ENCODE measurements at places on chromosomes 1 and 21.

GRCh38 chr1:240287722-240288121, 196.0 kb downstream of the FMN2 start:
- DNase-seq, result no peak

- peak; percentile 59 for DNase-seq
Observed at GRCh38 chr1:156797212-156797871, 19.3 kb downstream of the SH2D2A start.

GRCh38 chr1:228838717-228839500, 103.6 kb downstream of the RHOU start:
- DNase-seq, result no peak

DNA sequence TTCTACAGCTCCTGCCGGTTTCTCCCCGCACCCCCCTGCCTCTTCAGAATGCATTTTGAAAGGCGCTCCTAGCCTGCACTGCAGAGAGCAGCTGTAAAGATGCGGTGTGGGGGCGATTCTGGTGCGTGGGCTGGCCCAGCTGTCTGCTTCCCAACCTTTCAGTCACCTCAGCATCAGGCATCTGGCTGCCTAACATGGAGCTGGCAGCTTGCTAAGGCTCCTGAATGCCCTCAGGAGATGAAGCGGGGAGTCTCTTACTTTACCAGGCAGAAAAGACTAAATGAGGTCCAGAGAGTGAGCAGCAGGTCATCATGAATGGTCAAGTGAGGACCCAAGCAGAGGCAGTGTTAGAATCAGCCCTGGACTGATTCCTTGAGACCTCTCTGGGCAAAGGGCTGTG, 8.7 kb downstream of the IER5 start:
- DNase-seq, result no peak

DNA sequence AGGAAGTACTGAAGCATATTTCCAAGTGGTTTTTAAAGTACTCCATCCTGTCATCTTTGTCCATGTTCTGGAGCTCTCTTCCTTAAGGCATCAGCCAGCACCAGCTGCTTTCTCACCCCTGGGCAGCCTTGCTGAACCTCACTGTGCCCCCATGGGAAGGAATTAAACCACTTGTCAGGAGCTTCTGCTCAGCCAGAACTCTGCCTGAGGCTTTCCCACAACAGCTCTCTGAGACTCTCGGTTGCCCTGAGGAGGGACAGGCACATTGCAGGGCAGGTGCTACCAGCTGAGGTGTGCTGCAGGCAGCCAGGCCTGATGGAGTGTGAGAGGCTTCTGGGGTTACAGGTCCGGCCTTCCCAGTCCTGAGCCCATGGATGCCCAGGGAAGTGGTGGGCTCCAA, 30.9 kb downstream of the FAM163A start:
- no peak for DNase-seq

- DNase-seq, result no peak
Observed at GRCh38 chr1:61337037-61337436, 254.7 kb downstream of the NFIA start.

DNA sequence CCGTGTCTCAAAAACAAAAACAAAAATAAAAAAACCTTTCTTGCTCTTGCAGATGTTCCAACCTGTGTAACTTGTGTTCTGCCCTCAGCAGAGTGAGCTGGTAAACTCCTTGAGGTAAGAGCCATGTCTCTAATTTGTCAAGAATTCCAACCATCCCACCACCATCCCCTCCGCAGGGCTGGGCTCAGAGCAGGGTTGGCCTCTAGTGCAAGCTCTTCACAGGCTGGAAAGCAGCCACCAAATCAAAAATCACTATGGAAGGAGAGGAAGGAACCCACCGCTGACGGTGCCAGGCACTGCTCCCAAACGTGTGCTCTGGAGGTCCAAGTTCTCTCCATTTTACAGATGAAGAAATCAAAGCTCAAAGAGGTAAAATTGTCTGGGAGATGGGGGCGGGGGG, 9.4 kb downstream of the PLEKHA6 start:
- DNase-seq, result no peak

DNA sequence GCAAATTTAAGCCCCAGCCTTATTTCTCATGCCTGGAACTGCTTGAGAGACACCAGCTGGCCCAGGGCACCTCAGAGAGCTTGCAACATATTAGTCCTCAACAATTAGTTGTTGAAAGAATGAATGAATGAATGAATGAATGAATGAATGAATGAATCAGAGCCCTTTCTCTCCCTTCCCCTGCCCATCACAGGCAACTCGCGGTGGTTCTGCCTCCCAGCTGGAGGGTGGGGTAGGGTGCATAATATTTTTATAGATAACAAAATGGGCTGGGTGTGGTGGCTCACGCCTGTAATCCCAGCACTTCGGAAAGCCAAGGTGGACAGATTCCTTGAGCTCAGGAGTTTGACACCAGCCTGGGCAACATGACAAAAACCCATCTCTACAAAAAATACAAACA, 110.1 kb downstream of the CCDC185 start:
- no peak for DNase-seq

GRCh38 chr1:54336116-54336515, 70.1 kb downstream of the SSBP3 start:
- DNase-seq, result no peak

DNA sequence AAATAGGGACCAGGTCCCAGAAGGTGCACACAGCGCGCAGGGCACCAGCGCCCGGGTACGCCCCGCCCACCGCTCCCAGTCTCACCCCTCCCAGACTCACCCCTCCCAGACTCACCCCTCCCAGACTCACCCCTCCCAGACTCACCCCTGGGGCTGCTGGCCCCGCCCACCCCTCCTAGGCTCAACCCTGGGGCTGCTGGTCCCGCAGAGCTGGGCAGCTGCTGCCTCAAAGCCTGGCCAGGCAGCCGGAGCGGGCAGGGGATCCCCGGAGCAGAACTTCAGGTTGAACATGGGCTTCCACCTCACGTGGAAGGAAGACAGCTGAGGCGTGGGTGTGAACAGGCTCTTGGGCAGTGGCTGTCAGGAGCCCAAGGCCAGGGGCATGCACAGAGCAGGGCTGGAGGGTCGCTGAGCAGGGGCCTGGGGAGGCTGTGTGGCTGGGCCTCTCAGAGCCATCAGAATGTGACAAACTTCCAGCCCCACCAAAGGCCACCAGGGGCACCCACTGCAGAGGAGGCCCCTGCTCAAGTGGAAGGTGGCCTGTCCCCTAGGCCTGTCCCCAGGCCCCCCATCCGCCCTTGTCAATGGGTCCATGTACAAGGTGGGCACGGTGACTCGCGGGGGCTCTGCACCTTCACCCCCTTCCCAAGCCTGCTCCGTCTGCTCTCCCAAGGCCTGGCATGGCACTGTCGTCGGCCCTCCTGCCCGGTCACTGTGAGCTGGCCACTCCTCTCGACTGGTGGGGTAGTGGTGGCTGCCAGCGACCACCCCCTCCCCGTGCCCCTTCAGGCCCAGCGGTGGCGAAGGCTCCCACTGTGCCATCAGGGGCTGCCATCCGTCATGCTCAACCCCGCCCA, 20.4 kb upstream of the SUMO3 start:
- no peak for DNase-seq

- no peak for DNase-seq
Observed at GRCh38 chr1:12524266-12524665, 93.7 kb downstream of the DHRS3 start.

GRCh38 chr1:183070923-183071618, 47.9 kb downstream of the LAMC1 start:
- no peak for DNase-seq

- DNase-seq, result no peak
Observed at GRCh38 chr1:101451888-101452287, 215.1 kb downstream of the S1PR1 start.

GRCh38 chr21:38202811-38203210, 54.0 kb upstream of the KCNJ15 start:
- no peak for DNase-seq

DNA sequence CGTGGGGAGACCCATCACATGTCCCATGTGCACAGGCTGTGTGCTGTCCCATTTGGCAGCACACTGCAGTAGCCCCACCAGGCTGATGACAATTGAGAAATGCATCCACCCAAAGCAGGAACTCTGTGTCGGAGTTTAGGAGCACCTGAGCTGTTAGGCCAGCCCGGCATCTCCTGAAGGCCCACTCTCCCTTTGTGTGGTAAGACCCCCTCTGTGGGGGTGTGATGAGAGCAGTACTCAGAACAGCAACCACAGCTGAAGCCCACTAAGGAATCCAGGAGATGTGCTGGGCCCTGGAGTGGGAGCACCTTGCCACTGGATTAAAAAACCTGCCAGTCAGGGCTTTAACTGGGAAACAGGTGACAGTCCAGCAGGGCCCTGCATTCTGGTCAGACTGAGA, 37.2 kb downstream of the FCRL5 start:
- DNase-seq, result no peak

DNA sequence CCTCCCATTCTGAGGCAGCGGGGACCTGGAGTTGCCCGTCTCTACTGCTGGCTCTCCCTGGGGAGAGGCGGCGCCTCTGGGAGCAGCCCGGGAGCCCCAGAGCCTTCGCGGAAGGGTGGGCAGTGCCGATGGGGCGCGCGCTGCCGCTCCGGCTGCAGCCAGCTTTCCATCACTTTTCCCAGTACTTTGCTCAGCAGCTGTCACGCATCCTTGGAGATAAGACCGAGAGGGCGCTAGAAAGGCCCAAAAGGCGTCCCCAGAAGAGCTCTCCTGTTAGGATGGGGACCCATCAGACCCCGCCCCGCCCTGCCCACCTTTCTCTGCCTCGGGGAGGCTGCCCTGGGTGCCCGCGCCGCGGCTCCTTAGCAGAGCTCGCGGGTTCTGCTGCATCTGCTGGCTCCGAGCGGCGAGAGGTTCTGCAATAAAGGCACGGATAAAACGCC, 534 bp downstream of the KCNH1 start:
- no peak for DNase-seq

DNA sequence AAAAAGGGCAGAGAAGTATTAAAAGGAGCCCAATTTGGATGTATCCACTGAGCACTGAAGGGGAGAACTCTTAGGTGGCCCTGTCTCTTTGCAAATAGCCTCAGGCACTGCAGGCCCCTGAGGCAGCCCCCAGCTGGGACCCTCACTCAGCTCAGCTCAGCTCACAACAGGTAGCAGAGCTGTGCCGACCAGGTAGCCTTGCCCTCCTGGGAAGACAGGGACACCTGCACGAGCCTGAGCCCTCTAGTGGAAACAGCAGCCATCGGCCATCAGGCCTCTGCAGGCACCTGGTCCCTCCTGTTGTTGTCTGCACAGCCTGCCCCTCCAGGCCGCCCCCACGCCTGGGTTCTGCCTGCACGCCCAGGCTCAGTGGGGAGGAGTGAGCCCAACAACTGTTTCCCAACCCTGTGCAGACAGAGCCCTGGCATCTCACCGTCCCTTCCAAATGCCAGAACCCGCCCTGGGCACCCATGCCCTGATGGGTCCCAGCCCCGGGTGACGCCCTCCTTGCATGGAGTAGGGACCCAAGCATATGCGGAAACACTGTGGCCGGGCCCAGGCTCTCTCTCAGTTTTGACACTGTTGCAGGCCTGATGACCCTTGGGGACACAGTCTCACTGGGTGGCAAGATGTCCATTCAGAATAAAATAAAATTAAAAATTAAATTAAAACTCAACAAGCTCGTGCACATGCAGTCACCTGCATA, 60.0 kb upstream of the AJAP1 start:
- DNase-seq, result no peak

GRCh38 chr1:47411436-47411835, 4.6 kb upstream of the FOXE3 start:
- no peak for DNase-seq

DNA sequence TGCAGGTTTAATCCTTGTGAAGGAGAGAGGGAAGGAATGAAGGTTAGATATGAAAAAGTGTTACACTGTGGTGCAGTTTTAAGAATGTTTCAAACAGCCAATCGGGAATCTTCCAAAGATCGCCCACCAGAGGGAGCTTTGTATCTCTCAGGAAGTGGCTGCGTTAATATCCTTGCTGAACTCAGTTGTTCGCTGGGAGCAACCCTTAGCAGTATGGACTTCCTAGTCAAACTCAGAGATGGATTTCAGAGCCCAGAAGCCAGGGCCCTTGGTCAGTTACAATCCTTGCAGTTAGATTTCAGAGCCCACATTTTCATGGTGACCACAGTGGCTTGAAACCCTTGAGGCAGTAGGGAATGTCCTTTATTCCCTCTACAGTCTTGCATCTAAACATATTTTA, 136.2 kb downstream of the NTNG1 start:
- DNase-seq, result no peak

GRCh38 chr1:25999041-25999800, 1.4 kb upstream of the PAFAH2 start:
- no peak for DNase-seq

GRCh38 chr1:39788758-39789570, at the start of gene BMP8B:
Gene BMP8B (minus strand): TSS chr1:39788865. CDS start chr1:39788485, 380 bp downstream.
- DNase-seq, result no peak

DNA sequence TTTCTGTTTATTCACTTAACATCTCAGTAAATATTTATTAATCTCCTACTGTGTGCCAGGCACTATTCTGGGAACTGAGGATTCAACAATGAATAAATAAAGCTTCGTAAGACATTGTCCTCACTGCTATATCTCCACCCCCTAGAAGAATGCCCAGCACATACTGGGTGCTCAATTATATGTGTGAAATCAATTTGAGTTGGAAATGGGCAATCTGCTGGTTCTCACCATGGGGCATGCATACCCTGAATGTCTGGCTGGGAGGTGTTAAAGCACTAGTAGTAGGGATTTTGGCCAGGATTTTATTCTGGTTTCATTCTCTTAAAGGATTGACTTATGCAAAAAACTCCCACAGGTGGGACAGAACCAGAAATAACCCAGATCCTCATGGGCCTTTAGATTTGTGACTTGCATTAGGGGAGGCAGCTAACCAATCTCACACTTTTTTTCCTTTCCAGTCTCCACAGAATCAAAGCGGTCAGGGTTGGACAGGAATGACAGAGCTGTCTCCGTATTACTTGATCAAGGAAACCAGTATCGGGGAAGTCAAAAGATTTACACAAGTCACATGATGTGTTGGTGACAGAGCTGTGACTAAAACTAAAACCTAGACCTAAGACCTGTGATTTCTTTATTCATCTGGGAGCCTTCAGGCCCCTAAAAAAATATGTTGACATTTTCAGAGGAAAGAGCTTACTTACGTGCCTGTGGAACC, 12.8 kb downstream of the GFI1 start:
- no peak for DNase-seq

- DNase-seq, result no peak
Observed at GRCh38 chr1:111214884-111215283, 12.6 kb upstream of the CHI3L2 start.

DNA sequence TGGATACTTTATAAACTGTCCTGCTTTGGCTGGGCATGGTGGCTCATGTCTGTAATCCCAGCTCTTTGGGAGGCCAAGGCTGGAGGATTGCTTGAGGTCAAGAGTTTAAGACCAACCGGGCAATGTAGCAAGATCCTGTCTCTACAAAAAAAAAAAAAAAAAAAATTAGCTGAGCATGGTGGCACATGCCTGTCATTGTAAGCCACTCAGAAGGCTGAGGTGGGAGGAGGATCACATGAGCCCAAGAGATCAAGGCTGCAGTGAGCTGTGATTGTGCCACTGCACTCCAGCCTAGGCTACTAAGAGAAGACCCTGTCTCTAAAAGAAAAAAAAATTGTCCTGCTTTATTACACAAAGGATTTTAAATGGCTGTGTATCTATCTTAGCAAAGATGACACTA, 95.2 kb downstream of the LBR start:
- DNase-seq, result no peak

GRCh38 chr1:228095938-228096337, 7.2 kb downstream of the C1orf35 start:
- DNase-seq, result no peak

- no peak for DNase-seq
Observed at GRCh38 chr1:111515291-111516004, 12.0 kb upstream of the ADORA3 start.

Data from stimulated activated CD4-positive, alpha-beta T cell treated with anti-CD3 and anti-CD28 coated beads, Interleukin-12 subunit alpha, Interleukin-12 subunit beta, amount 100 ng/mL, for 48 hours (primary cell).